ENCODE measurements at places on chromosomes 6 and 20.

GRCh38 chr20:35226884-35227681 lies 593 bp downstream of the MMP24 start:
- peak; percentile 8 for DNase-seq

DNA sequence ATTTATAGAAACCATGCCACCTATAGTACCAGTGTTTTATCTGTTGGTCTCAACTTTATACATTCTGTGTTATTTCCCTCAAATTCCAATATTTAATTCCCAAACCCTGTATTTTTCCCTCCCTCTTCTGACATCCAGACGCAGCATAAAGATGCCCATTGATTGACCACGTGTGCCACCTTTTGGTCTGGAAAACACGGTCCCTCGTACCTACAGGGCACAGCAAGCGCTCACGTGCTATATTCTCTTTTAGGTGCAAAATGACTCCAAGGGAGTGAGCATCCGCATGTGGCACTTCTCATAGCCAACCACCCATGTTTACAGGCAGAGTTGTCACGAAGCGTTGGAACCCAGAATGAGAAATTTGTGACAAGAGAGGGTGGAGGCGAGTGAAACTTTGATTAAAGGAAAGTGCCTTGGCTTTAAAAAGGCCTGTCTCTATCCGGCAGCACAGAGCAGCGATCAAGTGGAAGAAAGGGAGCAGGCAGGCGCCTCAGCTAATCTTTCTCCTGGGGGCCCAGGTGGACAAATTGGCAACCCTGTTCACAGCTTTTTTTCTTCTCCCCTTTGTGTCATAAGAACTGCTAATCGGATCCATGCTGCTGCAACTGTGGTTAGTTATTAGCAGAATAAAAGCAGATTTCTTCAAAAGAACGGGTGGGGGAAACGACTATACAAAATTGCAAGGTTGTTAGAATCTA lies 225.9 kb downstream of the TMEM242 start:
- DNase-seq: no peak

GRCh38 chr6:158000530-158001307 lies 19.1 kb downstream of the SYNJ2 start:
- DNase-seq: no peak

DNA sequence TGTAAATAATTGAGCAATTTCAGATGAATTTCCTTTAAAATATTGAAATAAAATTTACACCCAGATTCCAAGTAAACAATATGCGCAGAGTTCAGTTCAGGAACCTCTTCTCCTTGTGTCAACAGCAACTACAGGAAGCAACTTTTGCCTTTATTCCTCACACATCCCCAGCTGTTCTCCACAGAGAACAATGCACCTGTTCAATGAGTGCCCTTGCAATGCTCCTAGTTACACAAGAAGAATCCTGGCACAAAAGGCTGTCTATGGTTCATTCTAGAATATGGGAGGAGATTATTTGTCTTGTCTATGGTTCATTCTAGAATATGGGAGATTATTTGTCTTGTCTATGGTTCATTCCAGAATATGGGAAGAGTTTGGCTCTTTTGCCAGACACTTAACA lies 454.9 kb downstream of the BTBD3 start:
- DNase-seq: no peak

DNA sequence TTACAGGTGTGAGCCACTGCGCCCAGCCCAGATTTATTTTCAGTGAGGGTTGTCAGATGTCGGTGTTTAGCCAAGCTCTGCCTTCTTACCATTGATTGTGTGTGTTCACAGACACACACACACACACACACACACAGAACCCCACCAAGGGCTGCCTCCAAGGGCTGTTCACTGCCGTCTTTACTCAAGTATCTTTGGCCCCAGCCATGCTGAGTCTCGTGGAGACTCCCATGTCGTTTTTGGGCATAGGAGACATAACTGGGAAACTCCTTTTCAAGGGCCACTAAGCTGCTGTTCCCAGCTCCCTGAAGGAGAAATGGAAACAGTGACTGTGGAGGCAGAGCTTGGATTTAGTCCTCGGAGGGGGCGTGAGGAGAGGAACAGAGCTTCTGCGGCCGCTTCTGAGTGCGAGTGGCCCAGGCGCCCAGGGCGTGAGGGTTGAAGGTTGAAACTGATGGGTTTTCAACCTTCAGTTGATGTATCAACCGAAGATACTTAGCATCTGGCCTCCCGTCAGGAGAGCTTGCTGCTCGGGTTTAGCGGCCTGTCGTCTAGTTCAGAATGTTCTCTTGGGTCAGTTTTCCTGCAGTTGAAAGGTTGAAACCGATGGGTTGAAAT lies 243.6 kb downstream of the TTLL2 start:
- no peak for DNase-seq

DNA sequence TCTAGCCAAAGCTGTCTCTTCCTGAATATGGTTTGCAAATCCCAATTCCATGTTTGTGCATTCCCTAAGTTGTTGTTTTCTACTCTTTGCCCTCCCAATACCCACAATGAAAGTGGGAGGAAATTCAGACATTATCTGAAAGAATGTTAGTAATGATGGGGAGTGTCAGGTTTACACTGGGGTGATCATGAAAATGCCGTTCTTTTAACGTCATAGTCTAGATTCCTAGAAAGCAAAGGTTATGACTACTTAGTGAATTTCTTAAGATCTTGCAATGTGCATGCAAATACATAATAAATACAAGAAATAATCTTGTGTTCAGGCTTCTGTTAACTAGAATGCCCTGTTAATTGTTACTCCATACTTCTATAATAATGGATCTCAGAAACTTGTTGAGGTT lies 101.0 kb downstream of the LCA5 start:
- no peak for DNase-seq

Measured in stimulated activated CD8-positive, alpha-beta memory T cell treated with anti-CD3 and anti-CD28 coated beads, Interleukin-12 subunit alpha, Interleukin-12 subunit beta, amount 100 ng/mL, for 4 hours (primary cell).